ENCODE measurements at places on chromosomes 5 and 9. TPM values are rescaled to one million over a fixed set of nuclear protein-coding genes. Genes with fewer than 3 reads are reported as not detected.
A peak's percentile ranks its signal among the peaks of the same experiment; 100 is the strongest.

The PCDHGB2 gene
- total RNA-seq: 0.17 TPM

DNA sequence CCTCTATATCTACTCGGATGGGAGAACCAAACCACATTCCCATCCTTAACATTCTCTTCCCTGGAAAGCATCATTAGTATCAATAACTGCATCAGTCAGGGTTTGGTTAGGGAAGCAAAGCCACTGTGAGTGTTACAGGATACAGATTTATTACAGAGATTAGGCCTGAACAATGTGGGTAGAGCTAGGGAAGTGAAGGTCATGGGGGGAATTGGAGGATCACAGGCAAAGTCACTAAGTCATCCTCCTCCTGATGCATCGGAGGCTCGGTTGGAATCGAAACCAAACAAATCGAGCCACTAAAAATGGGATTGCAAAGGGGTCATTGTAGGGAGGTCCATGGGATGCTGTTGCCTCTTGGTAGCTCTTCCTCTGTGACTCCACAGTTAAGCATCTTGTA, 61.8 kb upstream of the ZBTB43 start:
- ATAC-seq: no peak

- no peak for ATAC-seq
Measured at GRCh38 chr5:7331131-7331530, 64.8 kb upstream of the ADCY2 start.

DNA sequence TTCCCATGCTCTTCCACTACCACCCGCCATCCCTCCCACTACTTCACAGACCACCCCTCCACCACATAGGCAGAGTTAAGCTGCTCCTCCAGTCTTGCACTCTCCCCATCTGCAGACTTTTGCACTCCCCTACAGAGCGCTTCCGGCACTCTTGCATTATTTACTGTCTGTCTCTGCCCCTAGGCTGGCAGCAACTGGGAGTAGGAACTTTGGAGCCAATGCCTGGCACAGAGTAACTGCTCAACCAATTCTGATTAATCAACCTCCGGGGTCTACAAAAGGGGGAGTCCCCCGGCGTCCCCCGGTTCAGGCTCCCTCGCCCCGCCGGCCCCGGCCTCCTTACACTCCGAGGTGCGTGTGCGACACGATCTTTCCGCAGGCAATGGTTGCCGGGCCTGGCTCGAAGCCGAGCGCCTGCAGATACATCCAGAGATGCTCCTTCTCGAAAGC, 498 bp downstream of the HAUS6 start:
- ATAC-seq: peak; percentile 49

- no peak for ATAC-seq
Measured at GRCh38 chr9:110317911-110318310, 19.8 kb downstream of the TXNDC8 start.

GRCh38 chr9:123651273-123651672, 278.7 kb downstream of the DENND1A start:
- ATAC-seq: no peak

The TEX48 gene
- total RNA-seq: 0.67 TPM

- ATAC-seq: no peak
Measured at GRCh38 chr5:96530901-96531300, 97.9 kb upstream of the PCSK1 start.

DNA sequence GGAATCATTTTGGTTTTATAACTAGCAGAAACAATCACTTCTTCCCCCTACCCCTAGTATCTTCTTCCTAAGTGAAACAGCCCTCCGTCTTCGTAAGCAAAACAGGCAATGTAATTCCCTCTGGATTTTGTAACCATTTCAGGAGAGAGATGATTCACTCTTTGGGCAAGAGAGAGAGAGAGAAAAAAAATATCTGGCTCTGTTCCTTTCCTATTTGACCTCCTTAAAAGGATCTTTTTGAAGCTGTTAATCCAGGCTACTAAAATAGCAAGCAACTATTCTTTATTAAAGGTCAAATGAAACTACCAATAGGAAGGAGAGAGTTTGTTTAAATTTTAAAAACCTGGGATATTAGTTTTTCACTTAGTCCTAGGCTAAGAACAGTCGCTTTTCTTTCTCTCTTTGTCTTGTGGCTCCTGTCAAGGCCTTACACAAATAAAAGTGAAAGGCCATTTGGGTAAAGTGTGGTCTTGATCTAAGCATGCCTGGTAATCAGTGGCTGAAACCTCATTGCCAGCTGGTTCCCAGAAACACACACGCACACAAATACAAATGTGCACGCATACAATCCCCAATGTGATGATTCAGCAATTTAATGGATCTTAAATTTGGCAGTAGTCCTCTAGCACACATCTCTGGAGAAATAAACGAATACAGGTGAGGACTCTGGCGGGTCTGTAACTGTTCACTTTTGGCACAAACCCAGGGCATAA, 70.2 kb downstream of the PRUNE2 start:
- ATAC-seq: no peak

DNA sequence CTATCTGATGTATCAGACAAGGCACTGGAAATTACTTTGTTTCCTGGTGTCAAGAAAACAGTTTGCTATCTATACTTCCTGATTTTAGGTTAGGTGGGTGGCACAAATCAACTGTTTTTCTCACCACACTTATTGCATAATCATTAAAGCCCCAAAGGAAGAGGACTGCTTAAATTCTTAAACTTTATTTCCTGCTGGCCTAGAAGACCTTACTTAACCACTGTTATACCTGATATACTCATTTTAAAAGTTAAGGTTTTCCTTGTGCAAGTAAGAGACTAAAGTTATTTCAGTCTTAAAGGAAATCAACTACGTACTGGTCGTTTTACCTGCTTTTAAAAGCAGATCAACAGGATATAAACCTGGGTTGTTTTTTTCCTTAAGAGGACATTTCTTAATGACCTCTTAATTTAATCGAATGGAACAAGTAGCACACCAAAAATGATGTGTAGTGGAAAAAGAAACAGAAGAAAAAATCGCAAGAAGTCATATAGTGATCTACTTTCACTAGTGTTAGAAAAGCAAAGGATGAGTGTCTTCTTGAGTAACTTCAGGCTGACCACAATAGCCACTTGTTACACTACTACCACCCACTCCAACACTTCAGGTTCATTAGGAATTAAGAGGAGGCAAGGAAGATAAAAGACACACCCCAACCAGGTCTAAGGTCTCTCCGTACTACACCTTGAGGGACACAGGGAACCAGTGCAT, 974 bp downstream of the CLINT1 start:
- ATAC-seq: peak; percentile 75

The TMEFF1 gene
- 0.37 TPM for total RNA-seq

DNA sequence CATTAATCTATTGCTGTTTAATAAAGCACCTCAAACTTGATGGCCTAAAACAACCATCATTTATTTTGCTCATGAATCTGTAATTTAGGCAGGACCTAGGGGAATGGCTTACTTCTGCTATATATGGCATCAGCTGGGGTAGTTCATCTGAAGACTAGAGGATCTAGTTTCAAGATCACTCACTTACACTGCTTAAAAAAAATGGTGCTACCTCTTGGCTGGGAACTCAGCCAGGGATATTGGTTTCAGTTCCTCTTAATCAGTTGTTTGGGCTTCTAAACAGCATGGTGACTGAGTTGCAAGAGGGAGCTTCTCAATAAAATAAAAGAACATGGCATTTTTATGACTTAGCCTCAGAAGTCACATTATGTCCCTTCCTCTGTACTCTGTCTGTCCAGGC, 142.0 kb downstream of the FAM114A2 start:
- no peak for ATAC-seq

The FOXI1 gene
- total RNA-seq: not detected

DNA sequence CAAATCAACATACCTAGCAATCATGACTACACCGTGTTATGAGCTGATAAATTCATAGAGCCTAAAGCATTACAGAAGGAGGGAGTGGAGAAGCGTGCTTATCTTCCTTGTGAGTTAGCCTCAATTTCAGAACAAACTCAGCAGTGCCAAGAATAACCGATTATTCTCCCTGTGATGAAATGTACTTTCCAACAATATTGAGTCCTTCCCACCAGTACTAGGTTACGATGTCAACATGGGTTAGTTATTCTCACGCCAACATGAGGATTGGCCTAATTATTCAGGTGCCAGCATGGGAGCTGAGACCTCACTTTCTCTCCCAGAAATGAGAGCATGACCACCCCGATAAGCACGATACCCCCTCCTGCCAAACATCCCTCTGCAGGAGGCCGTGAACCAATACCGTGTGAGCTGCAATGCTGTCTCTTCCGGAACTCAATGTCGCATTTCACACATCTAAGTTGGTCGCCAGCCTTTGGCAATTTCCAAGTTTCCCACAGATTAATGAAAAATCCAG, 193.7 kb downstream of the ENC1 start:
- no peak for ATAC-seq

DNA sequence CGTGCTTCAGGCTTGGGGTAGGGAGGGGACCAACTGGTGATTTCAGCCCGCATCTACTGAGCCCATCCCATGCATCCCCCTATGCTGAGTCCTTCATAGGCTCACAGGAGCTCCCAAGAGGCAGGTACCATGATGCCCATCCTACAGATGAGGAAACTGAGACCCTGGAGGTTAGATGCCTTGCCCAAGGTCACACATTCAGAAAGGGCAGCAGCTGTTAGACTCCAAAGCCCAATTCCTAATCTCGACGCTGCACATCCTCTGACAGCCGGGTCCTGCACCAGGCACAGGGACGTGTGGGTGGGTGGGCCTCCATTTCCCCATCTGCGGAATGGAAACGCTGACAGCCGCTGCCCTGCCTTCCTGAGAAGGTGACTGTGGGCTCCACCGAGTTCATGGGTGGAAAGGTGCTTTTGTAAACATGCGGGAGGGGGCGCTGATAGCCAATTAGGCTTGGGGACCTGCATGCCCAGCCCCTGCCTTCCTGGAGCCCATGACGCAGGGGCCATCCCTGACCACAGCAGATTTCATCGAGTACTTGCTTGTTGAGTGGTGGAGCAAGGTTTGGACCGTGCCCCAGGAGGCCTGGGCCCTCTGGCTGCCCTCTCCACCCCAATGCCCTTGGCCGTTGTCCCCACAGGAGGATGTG, 2.2 kb downstream of the DNM1 start:
- ATAC-seq: no peak

DNA sequence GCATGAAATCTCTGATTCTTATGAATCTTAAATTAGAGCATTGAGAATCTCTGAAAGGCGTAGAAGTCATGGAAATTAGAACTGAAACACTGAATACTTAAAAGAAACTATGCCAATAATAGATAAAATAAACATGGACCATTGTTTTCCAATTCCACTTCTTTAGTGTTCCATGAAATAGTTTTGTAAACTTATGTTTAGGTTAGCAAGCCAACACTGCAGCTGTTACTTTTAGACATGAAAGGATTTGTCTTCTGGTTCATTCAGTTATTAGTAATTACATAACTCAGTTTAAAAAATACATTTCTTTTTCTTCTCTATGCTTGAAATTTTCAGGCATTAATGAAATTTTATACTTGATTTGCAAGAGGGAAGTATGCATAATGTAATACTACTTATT, 733.4 kb upstream of the NUDT12 start:
- ATAC-seq: no peak

DNA sequence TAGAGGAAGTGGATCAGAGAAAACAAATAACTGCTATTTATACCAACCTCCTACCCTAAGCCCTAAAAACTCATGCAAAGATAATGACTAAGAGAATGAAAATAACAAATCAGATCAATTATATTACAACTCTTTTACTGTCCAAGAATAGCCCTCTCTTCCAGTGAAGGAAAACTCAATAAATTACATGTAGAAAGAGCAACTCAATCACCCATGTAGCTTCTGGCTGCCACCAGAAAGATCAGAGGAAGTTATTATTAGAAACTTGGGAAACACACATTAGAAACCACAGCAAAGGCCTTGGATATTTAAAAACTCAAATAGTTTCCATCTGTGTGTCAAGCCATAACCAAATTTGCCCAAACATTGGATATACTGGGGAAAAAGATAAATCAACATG, 134.0 kb upstream of the TARS1 start:
- ATAC-seq: no peak

The SHISAL2B gene
- not detected for total RNA-seq

DNA sequence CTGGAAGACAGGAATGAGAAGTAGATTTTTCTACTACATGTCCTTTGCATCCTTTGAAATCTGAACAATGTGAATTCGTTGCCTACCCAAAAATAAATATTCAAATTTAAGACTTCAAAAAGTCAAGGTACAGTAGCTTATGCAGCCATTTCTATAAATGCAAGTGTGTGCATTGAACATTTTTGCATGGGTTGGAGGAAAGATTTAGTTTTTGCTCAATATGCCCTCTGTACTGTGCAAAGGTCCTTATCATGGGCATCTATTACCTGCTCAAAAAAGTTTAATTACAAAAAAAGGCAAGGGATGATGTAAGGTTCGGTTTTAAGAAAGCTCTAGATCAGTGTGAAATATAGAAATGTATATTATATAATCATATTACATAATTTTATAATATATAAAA, 22.6 kb downstream of the AKNA start:
- ATAC-seq: no peak

- peak; percentile 40 for ATAC-seq
Measured at GRCh38 chr5:35622974-35623373, 5.3 kb downstream of the SPEF2 start.

GRCh38 chr5:81134066-81134465, 99.1 kb upstream of the CKMT2 start:
- ATAC-seq: no peak

DNA sequence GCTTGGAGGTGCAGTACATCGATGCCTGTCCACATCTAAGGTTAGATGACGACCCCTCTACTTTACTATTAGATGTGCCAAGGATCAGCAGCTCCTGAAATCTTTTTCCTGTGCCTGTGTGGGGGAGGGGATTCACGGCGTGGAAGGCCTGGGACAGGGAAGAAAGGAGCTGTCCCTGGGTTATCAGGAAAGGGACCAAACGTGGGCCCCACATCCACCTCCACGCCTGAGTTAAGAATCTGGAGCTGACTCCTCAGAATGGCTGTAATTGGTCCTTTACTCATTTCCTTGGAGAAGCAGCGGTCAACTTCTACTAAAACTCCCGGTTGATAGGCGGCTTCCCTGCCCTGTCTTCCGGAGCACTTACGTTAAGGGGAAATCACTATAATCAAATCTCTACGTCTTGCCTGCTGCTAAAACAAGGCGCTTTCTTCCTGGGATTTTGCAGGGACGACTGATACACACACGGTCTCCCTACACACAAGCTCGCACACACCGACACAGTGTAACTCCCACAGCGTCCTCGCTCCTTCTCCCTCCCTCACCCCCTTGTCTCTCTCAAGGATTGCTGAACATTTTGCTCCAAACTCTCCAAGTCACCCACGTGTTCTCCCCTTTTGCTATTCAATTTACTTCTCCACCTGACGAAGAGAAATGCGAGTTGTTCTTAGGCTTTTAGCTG, 1.4 kb downstream of the PDE4D start:
- no peak for ATAC-seq

- no peak for ATAC-seq
Measured at GRCh38 chr9:135607401-135608293, 31.7 kb downstream of the GLT6D1 start.
